GM13977 (cell line): ENCODE measurements at places on chromosomes 12 and 14.

GRCh38 chr14:52906141-52906601, 44.7 kb downstream of the FERMT2 start:
- no peak for DNase-seq

DNA sequence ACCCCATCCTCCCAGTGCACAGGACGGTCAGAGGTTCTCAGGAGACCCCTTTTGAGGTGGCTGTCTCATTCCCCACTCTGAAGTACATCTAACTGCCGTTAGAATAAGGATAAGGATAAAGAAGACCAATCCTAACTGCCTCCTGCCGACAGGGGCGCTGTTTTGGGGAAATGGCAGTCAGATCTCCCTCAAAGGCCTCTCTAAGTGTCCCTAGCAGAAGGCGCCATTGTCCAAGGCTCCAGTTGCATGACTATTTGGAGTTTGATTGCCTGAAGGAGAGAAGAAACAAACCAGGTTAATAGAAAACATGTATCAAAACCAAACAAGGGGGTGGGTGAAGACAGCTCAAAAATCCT, 29.1 kb upstream of the KLRB1 start:
- DNase-seq = no peak

DNA sequence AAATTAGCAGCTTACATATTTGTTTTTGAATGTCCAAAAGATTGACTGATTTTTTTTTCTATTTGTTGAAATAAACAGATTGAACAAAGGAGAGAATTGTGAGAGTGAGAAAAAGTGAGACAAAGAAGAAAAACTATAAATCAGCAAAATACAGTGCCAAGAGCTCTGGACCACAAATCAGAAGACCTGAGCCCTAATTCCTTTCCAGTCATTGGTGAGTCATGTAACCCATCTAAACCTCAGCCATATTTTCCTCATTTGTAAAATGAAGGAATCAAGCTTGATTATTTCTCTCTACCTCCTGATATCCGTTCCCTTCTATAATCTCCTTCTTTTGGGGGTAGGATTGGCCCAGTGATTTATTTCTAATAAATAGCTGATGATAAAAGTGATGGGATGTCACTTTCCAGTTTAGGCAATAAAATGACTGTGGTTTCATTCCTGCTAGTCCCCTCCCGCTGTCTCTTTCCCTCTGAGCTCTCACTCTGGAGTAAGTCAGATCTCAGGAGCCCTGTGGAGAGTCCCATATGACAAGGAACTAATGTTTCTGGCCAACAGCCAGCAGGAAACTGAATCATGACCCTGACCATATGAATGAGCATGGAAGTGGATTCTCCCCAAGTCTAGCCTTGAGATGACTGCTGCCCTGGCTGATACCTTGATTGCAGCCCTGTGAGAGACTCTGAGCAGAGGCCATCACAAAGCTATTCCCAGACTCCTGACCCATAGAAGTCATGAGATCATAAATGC, 218.9 kb downstream of the ACSS3 start:
- DNase-seq = no peak

- no peak for DNase-seq
Measured at GRCh38 chr14:21017528-21018245, 7.2 kb downstream of the NDRG2 start.

- no peak for DNase-seq
Measured at GRCh38 chr12:93616584-93617101, 44.2 kb downstream of the SOCS2 start.

- no peak for DNase-seq
Measured at GRCh38 chr12:56206452-56207166, 15.1 kb downstream of the RNF41 start.

GRCh38 chr14:31827325-31827724, 249.8 kb upstream of the ARHGAP5 start:
- DNase-seq = no peak

GRCh38 chr14:39666386-39666785, 234.2 kb upstream of the FBXO33 start:
- no peak for DNase-seq

GRCh38 chr12:102347811-102348210, 132.6 kb downstream of the IGF1 start:
- DNase-seq = no peak

DNA sequence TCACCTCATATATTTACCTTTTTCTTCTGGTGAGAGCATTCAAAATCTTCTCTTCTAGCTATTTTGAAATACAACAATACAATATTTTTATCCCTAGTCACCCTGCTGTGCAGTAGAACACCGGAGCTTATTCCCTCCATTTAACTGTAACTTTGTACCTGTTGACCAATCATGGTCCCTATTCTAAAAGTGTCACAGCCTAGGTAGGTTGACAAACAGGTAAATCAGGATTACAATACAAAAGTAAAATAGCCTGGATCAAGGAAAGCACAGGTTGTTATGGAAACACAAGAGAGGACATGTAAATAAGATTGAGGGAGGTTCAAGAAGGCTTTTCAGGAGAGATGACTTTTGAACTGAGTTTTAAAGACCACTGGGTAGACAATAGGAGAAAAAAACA, 670.9 kb downstream of the DIO2 start:
- DNase-seq = no peak

DNA sequence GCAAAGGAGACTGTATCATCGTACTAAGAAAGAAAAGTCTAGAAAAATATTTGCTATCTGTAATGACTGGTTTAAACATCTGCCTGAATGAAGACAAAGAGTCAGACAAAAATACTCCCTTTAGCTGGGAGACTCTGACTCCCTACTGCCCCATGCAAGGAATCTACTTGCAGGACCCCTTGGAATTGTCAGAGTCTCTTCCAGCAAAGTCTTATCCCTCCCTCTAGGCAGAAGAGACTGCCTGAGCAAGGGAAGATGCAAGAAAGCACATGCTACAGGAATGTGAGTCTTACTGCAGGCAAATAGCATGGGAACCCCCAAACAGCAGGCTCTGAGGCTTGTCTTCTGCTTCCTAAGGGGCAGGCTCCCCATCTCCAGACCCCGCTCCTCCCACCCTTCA, 154.0 kb downstream of the KCNA5 start:
- DNase-seq = no peak

DNA sequence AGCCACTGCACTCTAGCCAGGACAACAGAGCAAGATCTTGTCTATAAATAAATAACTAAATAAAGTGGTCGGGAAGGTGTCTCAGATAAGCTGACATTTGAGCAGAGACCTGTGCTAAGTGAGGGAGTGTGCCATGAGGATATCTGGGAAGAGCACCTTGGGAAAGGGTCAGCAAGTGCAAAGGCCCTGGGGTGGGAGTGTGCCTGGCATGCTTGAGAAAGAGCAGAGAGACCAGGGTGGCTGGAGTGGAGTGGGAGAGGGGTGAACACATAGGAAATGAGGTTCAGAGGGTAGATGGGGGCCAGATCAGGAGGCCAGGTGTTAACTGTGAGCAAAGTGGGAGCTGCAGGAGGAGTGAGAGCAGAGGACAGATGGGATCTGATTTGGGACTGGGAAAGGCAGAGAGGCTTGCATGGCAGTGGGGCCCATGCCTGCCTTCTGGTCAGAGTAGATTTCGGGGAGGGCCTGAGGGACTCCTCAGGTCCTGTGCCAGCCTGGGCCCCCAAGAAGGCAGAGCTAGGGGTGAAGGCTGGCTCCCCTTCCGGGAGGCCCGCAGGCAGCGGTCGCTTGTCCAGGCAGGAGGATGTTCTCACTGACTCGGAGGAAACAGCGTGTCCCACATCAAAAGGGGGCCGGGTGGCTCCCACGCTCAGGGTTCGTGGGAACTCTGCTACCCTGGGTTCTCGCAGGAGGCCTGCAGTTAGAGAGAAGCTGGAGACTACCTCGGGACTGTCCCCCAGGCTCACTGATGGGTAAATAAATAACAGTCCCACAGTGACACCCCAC, 32.6 kb downstream of the DTX1 start:
- DNase-seq = peak; percentile 61

DNA sequence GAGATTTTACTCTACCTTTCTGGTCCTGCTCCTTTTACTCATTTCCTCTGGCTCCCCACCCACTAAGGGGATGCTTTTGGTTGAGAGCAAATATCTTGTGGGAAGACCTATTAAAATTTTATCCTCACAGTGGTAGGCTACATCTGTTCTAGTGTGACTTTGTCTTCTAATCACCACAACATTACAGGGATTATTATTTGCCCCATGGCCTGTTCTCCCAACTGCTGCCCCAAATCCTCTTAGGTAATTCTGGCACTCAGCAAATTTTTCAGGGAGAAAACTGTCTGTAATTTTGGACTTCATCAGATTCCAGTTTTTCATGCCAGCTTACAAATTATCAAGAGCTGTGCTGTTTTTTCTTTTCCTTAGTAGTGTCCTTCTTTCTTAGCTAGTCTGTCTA, 172.3 kb downstream of the GPHN start:
- no peak for DNase-seq

- no peak for DNase-seq
Measured at GRCh38 chr14:56334458-56334857, 216.2 kb downstream of the PELI2 start.

- no peak for DNase-seq
Measured at GRCh38 chr12:85779768-85780167, 56.4 kb downstream of the RASSF9 start.

- DNase-seq = no peak
Measured at GRCh38 chr12:131716282-131716681, 5.4 kb downstream of the SFSWAP start.

DNA sequence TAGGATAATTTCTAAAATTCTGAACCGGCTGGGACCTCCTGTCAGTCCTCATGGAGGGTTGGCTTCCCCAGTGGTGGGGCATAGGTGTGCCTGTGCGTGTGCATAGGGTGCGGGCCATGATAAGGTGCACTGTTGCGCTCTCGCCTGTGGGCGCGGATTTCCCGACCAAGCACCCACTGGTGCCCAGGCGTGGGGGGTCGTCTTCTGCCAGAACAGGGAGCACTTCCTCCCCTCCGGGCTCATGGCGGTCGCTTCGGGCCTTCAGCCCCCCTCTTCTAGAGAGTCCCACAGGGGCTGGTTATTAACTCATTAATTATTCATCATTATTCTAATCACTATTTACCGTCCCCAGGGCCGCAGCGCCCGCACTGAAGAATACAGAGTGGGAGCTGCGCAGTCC, 2.8 kb downstream of the C1QL4 start:
- DNase-seq = no peak

- DNase-seq = peak; percentile 48
Measured at GRCh38 chr12:56521590-56522371, at the start of gene RBMS2. Gene RBMS2, plus strand, starts transcription at chr12:56521820. Its CDS starts 204 bp downstream, at chr12:56522024.

- no peak for DNase-seq
Measured at GRCh38 chr14:89401761-89402160, 15.3 kb downstream of the FOXN3 start.

GRCh38 chr14:75832621-75833297, 149.0 kb downstream of the TGFB3 start:
- no peak for DNase-seq

GRCh38 chr12:25615119-25615518, 62.0 kb upstream of the LMNTD1 start:
- no peak for DNase-seq

DNA sequence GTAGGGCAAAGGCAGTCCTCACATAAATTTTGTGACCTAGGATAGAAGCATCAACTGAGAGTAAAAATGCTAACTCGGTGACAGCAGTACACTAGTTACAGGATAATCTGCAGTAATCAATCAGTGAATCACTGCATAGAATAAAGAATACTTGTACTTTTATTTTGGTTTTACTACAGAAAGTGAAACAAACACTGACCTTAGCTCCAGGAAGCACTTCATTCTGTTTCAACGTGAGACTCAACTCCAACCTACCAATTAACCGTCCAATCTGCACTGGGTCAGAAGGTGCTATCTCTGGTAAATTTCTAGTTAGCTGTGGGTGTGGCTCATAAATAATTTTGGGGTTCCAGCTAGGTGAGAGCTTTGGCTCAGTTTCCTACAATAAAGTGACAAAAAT, 21.8 kb downstream of the ATG2B start:
- no peak for DNase-seq

DNA sequence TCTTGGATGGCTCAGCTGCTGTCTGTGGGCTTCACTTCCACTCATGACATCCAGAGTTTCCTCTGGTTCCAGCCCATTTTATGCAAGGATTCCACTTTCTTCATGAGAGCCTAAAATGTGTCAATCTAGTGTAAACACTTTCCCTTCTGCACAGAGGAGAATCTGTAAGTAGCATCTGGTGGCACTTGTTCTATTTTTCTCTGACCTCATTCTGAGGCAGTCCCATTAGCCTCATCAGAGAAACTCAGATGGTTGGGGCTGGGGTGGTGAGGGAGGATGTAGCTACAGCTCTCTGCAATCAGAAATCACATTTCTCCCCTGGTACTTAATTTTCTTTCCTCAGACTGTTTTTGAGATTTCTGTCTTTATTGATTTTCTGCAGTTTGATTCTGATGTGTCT, 81.6 kb downstream of the PRMT8 start:
- no peak for DNase-seq

- DNase-seq = no peak
Measured at GRCh38 chr14:106820119-106820518, 1293.7 kb downstream of the TMEM121 start.

- DNase-seq = no peak
Measured at GRCh38 chr14:55005071-55005470, 21.8 kb downstream of the WDHD1 start.

DNA sequence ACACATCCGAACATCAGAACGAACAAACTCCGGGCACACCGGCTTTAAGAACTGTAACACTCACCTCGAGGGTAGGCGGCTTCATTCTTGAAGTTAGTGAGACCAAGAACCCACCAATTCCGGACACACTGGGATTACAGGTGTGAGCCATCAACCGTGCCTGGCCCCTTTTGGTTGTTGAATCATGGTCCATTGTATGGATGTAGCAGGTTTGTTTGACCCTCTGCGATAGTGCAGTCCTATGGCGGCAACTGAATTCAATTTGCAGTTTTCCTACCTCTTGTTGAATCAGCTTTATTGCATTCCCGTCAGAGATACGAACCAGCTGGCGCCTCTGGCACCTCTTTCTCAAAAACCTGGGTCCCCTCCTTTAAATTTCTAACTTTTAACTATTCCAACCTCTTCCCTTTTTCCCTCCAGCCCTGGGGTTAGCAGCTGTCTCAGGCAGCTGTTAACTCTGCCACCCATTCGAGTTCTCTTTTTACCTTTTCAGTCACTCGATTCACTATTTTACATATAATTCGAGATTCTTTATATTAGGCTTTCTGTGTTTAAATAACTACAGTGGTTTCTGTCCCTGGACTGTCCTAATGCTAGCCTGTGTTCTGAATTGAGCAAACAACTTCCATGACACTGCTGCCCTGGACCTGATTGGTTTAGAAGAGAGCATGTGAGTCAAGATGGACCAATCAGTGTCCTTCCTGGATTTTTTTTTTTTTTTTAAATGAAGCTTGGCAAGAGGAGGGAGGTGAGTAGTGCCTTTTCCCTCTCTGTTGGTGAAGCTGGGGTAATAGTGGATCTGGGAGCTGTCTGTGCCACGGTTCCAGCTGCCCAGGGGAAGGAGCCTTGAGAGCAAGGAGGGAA, 261.5 kb downstream of the PCNX1 start:
- DNase-seq = peak; percentile 45

- DNase-seq = no peak
Measured at GRCh38 chr12:128012110-128012509, 254.9 kb upstream of the TMEM132C start.

DNA sequence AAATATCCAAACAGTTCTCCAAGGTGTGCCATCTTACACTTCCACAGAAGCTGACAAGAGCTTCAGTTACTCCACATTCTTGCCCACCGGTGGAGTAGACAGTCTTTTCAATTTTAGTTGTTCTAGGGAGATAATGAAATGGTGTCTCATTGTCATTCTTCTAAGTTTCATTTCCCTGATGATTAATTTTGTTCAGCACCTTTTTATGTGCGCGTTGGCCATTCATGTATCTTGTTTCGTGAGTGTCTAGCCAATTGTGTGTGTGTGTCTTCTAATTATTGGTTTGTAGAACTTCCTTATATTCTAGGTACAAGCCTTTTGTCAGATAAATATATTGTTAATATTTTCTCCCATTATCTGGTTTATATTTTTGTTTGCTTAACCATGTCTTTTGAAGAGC, 63.1 kb downstream of the GLT1D1 start:
- no peak for DNase-seq
